GM04503 (cell line): ENCODE measurements at places on chromosomes 16 and 17.

- DNase-seq: no peak
Measured at GRCh38 chr17:33779234-33779591, 475.9 kb upstream of the CCL2 start.

DNA sequence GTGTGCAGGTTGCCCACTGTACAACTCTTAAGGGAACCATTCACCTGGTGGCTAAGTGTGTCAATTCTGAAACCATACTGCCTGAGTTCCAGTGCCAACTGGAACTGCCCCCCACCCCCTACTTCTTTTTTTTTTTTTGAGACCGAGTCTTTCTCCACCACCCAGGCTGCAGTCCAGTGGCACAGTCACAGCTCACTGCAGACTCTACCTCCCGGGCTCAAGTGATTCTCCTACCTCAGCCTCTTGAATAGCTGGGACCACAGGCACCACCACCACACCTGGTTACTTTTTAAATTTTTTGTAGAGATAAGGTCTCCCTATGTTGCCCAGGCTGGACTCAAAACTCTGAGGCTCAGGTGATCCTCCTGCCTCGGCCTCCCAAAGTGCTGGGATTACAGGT is 40.4 kb upstream of the DHX8 start:
- no peak for DNase-seq

GRCh38 chr17:48283411-48283810 is 146.6 kb downstream of the SKAP1 start:
- DNase-seq: no peak

DNA sequence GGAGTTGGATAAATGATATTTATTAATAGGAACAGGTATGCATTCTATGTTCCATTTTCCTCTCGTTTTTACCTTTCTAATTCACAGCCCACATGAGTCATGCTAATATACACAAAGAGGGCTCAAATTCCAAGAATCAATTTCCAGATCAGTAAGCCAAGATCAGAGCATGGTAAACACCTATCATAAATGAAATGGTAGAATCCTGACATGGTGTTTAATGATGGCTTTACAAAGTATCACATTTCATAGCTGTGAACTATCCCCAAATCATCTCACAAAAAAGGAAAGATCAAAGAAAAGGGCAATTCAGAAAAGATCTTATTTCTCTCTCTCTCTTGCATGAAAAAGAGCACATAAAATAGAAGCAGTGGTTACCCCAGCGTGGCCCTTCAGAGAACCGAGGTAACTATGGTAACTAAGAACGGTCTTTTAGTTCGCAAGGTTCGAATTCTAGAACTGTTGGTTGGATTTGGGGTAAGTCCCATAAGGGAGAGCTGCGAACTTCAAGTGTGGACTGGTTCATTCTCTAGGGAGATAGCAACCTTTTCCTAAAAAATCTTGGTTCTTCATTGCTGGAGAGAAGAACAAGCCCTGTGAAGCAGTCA is 73.0 kb downstream of the MARCHF10 start:
- DNase-seq: no peak

GRCh38 chr17:76523084-76524037 is 14.1 kb downstream of the CYGB start:
- no peak for DNase-seq
